Sigmoid colon (tissue), 7 donors: ENCODE measurements at places on chromosomes 12 and 14. TPM values are rescaled to one million over a fixed set of nuclear protein-coding genes. Genes with fewer than 3 reads are reported as not detected.

EPS8 gene
- polyA plus RNA-seq = 97.8 TPM

GRCh38 chr12:46663318-46663717 lies 162.5 kb downstream of the SLC38A4 start:
- no peak for DNase-seq

GRCh38 chr14:100783630-100784370 lies 42.1 kb upstream of the MEG3 start:
- peak; percentile 46 for DNase-seq

DNA sequence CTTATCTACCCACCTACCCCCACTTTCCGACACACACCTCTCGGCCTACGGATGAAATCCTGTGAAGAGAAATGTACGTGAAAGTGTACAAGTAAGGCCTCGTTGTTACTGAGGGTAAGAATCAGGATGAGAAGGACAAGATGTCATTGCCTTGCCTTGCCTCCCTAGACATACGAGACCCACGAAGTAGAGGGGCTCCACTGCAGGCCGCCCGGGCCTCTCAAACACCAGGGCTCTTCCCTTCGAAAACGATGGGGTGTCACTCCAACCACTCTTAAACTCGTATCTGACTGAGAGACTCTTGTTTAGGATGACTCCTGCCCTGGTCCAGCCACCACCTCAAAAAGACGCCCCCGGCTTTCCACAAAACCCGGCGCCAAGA lies 498 bp downstream of the RACGAP1 start:
- DNase-seq = no peak

DNA sequence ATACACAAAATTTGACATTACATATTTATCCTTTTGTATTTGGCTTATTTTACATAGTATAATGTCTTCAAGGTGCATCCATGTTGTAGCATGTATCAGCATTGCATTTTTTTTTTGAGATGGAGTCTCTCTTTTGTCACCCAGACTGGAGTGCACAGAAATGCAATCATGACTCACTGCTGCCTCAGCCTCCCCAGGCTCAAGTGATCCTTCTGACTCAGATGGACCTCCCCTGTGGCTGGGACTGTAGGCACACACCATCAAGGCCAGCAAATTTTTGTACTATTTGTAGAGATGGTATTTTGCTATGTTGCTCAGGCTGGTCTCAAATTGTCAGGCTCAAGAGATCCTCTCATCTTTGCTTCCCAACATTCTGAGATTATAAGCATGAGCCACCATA lies 214.4 kb upstream of the ALG10B start:
- no peak for DNase-seq

- DNase-seq = no peak
These were observed 113.7 kb upstream of the KITLG start for GRCh38 chr12:88693837-88694445.
